Stimulated activated naive CD8-positive, alpha-beta T cell treated with anti-CD3 and anti-CD28 coated beads, Interleukin-15, Interleukin-2, amounts not matched to agents 100 U/mL and 50 U/mL, for 24 hours (primary cell): ENCODE measurements at places on chromosomes 1 and 21.

DNA sequence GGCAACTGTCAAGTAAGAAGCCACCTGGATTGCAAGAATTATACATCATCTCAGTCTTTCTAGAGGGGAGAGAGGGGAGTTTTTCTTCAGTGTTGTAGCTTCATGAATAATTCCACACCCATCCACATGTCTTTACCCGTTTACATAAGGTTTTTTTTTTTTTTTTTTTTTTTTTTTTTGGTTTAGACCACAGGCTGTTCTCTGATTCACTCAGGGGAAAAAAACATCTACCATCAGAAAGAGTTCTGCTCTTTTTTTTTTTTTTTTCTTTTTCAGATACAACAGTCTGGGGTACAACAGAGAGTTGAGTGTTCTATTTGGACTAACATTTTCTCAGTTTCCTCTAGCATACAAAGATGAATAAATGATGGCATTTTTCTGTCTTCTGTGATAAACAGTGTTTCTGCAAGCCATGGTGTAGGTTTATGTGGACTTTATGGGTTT lies 4.9 kb upstream of the KIF14 start:
- DNase-seq = no peak

DNA sequence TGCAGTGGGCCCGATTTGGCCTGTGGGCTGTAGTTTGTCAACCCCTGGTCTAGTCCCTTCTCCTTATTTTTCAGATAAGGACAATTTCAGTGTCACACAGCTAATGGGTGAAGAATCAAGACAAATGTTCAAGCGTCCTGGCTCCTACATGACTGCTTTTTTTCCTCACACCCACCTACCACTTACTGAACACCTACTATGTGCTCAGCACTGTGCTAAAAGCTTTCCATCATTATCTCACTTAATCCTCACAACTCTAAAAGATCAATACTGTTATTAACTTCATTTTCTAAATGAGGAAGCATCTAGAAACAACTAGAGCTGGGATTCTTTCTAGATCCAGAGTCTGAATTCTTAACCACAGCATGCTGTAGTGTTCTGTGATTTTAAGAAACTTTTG lies 68.5 kb upstream of the EFHD2 start:
- DNase-seq = no peak

GRCh38 chr1:221527302-221527701 lies 214.6 kb downstream of the DUSP10 start:
- no peak for DNase-seq

- DNase-seq = no peak
These were observed 84.5 kb upstream of the ST6GALNAC5 start for GRCh38 chr1:76782809-76783208.

- no peak for DNase-seq
These were observed 79.6 kb downstream of the RGL1 start for GRCh38 chr1:183884526-183884925.

- DNase-seq = no peak
These were observed 28.6 kb upstream of the TXLNA start for GRCh38 chr1:32150847-32151246.
